Germinal center (tissue), 1 donor: ENCODE measurements at places on chromosomes 1 and 21.

- DNase-seq: no peak
These were observed 65.7 kb upstream of the RNF11 start for GRCh38 chr1:51170342-51170741.

DNA sequence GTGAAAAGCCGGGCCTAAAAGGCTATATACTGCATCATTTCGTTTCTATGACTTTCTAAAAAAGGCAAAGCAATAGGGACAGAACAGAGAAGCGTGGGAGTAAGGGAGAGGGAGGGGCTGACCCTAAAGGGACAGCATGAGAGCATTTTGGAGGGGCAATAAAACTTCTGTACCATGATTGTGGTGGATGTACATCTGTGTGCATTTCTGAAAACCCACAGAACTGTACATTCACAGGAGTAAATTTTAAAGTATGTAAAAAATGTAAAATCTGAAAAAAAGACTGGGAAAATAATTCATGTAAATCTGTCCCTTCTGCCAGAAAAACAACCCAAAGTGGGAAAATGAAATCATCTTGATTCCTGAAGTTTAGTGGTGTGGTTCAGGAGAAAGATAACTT lies 235.4 kb downstream of the CENPF start:
- DNase-seq: no peak

- DNase-seq: peak; percentile 81
These were observed 60.2 kb upstream of the ID3 start for GRCh38 chr1:23619299-23620188.

DNA sequence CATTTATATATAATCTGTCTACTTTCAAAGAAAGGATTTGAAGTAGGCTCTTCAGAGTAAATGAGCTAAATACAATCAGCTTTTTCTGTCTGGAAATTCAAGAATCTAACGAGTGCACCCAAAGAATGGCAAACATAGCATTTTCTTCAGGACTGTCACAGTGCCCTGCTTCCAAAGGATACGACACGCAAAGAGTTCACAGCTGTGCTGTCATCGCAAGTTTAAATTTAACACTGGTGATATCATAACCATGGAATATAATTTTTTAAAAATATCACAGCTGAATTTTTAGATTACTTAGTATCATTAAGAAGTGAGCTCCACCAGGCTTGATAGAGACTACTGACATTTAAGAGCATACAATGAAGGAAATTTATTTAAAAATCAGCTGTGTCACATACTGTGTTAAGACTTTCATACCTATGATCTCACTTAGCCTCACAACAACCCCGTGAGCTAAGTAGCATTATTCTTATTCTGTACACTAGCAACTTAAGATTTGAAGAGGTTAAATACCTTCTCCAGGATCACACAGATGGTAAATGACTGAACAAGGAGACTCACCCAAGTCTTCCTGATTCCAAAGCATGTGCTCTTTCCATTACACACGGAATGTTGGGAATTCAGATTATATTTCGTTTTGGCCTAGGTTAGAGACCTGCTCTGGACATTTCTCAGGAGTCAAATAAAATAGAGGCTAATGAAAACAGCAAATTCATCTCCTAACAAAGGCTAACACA lies 46.2 kb upstream of the PRRX1 start:
- DNase-seq: no peak

DNA sequence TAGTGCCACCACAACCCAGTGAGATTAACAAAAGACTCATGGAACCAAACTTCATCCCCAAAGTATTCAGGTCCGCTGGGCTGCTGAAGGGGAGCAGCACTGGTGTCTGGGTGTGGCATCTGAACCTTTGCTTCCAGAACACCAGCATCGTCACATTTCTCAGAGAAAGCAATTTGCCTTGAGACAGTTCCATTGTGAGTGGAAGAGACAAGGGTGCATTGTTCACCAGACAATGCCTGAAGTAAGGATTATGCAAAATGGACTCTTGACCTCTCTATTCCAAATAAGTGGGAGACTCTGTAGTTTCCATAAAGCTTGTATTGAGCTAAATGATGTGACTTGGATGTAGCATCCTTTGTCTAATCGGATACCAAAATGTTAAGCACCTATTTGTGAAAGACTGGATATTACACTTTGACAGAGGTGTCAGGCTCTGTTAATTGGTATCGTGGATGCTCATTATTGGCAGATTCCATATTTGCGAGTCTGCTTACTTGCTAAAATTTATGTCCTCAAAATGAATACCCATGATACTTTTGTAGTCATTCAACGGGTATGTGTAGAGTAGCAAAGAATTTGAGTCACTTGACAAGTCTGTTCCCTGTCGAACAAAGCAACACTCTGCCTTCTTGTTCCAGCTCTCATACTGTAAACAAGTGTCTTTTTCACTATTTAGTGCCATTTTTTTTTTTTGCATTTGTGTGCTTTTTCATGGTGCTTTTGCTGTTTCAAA lies 75.6 kb downstream of the MRPS6 start:
- no peak for DNase-seq

DNA sequence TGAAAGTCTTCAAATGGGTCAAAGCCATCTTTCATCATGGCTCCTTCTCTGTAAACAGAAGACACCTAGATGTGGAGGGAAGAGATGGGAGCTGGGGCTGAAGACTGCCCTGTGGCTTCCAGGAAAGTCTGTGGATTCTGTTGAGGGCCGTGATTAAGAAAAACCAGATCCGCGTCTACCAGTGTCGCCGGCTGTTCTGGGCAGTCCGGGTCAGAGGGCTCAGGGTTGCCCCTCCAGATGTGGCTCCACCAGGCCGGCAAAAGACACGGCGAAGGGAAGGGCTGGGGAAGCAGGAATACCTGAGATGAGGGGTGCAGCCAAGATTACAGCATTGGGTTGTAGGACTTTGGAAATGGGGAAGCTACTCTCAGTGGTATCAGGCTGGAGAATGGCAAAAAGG lies 162.6 kb downstream of the RHOU start:
- no peak for DNase-seq

GRCh38 chr1:85134583-85135391 lies 66.0 kb downstream of the SYDE2 start:
- DNase-seq: no peak

GRCh38 chr1:243968413-243968812 lies 82.7 kb upstream of the ZBTB18 start:
- DNase-seq: no peak

GRCh38 chr1:207335695-207336363 lies 14.4 kb downstream of the CD55 start:
- peak; percentile 33 for DNase-seq

GRCh38 chr1:163970699-163971098 lies 588.3 kb upstream of the PBX1 start:
- DNase-seq: no peak
